ENCODE measurements at places on chromosomes 13 and 19. TPM values are rescaled to one million over a fixed set of nuclear protein-coding genes. Genes with fewer than 3 reads are reported as not detected.

- no peak for DNase-seq
Observed at GRCh38 chr19:10115392-10116084, 4.0 kb downstream of the P2RY11 start.

DNA sequence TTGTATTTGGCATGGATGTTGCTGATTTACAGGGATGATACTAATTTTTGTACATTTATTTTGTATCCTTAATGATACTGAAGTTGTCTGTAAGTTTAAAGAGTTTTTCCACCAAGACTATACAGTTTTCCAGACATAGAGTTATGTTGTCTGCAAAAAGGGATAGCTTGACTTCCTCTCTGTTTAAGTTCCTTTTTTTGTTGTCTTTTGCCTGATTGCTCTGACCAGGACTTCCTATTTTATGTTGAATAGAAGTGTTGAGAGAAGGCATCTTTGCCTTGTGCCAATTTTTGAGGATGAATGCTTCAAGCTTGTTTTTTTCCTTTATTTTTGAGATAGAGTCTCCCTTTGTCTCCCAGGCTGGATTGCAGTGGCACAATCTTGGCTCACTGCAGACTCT lies 36.8 kb upstream of the ZNF681 start:
- no peak for DNase-seq

DNA sequence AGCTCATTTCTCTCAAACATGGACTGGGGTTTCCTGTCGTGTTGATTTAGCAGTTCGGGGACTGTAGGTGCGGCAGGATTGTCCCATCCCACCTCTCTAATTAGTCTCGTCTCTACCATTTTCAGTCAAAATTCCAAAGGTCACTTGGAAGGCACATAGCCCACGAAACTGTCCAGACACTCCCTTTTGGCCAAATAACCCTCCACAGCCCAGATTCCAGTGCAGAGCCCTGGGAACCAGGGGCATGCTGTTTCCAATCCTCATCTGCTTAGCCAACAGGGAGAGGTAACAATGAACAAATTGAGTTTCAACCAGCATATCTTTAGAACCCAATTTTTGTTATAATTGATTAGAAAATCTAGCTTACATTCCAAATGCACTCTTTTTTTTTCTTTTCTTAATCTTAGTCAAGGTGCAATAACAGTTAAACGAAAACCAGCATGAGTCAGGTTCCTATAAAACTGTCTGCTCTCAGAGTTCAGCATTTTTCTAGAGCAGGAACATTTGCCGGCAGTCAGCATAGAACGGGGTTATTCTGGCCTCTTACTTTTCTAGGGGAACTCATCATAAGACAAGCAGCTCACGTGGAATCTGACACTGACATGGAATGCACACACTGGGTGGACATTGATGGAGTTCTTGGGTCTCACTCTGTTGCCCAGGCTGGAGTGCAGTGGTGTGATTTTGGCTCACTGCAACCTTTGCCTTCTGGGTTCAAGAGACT lies 14.4 kb upstream of the CEBPA start:
- DNase-seq = no peak

The SIGLECL1 gene
- not detected for total RNA-seq

DNA sequence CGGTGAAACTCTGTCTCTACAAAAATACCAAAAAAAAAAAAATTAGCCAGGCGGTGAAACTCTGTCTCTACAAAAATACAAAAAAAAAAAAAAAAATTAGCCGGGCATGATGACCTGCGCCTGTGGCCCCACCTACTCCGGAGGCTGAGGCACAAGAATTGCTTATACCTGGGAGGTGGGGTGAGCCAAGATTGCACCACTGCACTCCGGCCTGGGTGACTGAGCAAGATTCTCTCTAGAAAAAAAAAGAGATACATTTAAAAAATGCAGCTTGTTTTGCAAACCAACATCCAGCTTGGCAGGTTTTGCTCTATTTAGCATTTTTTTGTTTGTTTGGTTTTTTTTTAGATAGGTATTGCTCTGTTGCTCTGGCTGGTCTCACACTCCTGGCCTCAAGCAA lies 6.7 kb upstream of the PGPEP1 start:
- no peak for DNase-seq

GRCh38 chr19:10374931-10375330 lies 5.4 kb downstream of the TYK2 start:
- no peak for DNase-seq

The VSTM1 gene
- total RNA-seq = not detected

DNA sequence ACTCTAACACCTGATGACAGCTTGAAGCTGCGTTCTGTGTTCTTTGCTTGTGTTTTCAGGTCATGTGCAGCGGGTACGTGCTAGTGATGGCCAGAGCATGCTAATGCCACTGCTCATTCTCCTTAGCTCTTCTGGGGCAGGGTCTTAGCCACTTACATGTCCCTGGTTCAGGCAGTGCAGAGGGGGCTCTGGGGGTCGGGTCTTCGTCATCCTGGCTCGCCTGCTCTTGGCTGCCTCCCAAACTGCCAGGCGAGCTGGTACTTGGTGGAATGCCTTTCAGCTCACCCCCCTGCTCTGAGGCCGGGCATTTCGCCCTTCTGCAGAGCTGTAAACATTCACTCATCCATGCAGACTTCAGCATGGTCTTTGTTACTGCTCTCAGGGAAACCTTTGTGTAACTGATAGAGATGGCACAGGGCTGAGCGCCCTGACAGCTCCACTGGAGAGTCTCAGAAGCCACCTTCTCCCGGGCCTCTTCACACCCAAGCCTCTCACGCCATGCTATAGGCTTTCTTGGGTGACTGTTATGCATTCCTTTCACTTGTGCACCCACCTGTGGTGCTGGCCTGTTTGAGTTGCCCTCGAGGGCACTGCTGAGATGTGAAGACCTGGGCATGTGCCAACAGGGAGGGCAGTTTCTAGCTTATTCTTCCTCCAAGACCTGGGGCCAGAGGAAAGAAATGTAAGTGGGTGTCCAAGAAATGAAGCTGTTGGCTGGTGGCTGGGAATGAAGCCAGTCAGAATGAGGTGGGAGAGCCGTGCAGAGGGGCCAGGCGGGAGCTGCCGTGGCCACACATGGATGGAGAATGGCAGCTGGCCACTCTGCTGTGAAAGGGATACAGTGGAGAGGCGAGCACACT lies 24.4 kb downstream of the FAM124A start:
- DNase-seq = no peak

DNA sequence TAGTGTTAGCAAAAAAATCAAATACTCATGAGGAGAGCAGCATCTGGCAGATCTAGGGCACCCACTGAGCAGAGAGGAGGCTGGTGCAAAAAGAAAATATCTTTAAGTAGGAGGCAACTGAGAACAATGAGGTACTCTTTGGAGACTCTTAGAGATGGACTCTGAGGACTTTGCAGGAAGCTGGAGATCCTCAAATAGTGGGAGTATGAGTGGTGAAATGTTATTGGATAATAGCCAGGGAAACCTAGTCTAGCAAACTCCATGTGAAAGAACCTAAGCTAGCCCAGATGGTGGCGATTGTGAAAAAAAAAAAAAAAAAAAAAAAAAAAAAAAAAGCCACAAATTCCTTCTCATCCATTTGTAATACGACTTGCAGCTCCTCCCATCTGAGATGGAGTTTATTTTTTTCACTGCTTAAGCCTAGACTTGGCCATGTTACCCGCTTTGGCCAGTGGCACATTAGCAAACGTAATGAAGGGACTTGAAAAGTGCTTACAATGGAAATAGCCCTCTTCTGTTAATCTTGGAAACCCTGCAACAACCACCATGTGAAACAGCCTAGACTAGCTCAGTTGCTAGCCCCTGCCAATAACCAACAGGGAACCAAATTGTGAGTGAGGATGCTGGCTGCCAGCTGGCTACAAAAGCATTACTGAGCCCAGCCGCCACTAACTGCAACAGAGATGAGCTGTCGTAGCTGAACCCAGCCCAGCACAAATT lies 476.2 kb downstream of the KLF12 start:
- DNase-seq = peak; percentile 11

GRCh38 chr13:85562282-85562681 lies 236.9 kb downstream of the SLITRK6 start:
- no peak for DNase-seq

The NLRP11 gene
- not detected for total RNA-seq

GRCh38 chr13:100394005-100394695 lies 194.4 kb downstream of the GGACT start:
- DNase-seq = no peak

The ARHGAP35 gene
- total RNA-seq = 43.6 TPM
